ENCODE measurements at places on chromosomes 13 and 19. TPM values are rescaled to one million over a fixed set of nuclear protein-coding genes. Genes with fewer than 3 reads are reported as not detected.

GRCh38 chr19:1253514-1254080 lies 5.2 kb downstream of the MIDN start:
- H3K36me3 ChIP-seq: peaks cover 57% of the 10 kb centered on the region
- H3K27me3 ChIP-seq: no peaks in the 10 kb centered on the region
- H3K27ac ChIP-seq: peak overlapping the region; percentile 83
- DNase-seq: no peak
- peaks cover 35% of the 10 kb centered on the region for H3K4me1 ChIP-seq

DNA sequence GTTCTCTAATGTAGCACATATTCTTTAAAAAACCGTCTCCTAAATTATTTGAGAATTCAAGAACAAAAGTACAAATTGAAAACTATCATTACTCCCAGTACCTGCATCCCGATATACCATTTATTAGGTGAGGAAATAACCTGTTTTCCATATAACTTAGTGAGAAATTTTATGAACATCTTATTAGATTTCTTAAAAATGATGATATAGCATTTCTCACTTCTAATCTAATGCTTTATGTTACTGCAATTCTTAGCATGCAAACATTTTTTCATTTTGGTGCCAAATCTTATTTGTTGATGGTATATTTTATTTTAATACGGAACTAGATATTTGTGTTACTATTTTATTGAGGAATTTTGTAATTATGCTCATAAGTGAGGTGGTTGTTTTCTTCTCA lies 1321.3 kb upstream of the SLC10A2 start:
- no peaks in the 10 kb centered on the region for H3K36me3 ChIP-seq
- no peak for DNase-seq
- no peak overlapping the region for H3K4me3 ChIP-seq
- H3K27me3 ChIP-seq: no peaks in the 10 kb centered on the region
- no peaks in the 10 kb centered on the region for H3K4me1 ChIP-seq

GRCh38 chr19:10510301-10510802 lies 6.9 kb downstream of the S1PR5 start:
- H3K4me3 ChIP-seq: no peak overlapping the region
- peak; percentile 91 for DNase-seq
- no peak overlapping the region for H3K27ac ChIP-seq
- peaks cover 19% of the 10 kb centered on the region for H3K27me3 ChIP-seq

DNA sequence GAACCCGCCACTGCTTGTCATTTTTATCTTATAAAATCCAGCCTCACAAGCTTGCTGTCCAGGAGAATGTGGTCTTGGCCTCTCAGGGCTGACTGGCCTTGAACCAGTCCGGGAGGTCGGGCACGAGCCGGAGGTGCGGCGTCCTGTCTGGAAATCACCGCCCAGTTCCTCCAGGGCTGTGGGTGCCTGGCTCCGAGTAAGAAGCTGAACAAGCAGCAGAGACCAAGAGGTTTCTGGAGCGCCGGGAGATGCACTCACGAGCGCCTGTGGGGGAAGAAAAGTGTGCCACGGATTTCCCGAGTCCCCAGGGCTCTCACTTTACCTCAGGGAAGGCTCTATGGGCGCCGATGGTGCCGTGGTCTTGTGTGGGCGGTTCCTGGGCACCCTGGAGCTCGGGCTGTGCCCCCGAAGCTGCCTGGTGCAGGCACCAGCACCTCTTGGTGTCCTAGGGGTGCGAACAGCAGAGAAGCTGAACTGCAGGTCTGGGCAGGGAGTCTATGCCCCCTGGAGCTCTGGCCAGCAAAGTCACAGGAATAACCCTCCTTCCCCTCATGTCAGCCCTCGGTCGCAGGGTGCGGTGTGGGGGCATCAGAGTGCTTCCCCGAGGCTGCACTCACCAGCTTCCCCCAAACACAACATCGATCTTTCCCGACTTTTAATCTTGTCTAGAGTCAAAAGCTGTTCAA lies 50.0 kb downstream of the GAS6 start:
- H3K27ac ChIP-seq: no peak overlapping the region
- H3K27me3 ChIP-seq: no peaks in the 10 kb centered on the region
- peak overlapping the region; percentile 35 for H3K4me3 ChIP-seq
- H3K4me1 ChIP-seq: peaks cover 25% of the 10 kb centered on the region
- no peaks in the 10 kb centered on the region for H3K36me3 ChIP-seq

GRCh38 chr19:37983153-37983552 lies 76.1 kb downstream of the SIPA1L3 start:
- H3K4me1 ChIP-seq: peaks cover 14% of the 10 kb centered on the region
- H3K27ac ChIP-seq: no peak overlapping the region
- no peak for DNase-seq
- H3K27me3 ChIP-seq: no peaks in the 10 kb centered on the region
- no peaks in the 10 kb centered on the region for H3K36me3 ChIP-seq

DNA sequence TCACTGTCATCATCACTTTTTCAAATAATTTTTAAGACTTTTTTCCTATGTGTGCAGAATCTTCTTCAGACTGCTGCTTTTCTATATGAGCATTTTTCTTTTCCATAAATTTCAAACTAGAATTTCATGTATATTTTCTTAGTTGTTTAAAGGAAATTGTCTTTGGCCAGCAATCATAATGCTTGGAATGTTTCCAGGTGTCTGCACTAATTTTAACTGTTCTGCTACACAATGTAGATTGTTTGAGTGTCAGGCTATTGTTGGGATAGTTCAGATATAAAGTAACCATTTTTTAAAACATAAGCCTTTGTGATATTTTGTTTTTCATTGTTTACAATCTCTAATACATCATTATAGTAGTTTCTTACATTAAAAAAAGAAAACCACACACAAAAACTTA lies 1418.5 kb downstream of the EFNB2 start:
- no peaks in the 10 kb centered on the region for H3K36me3 ChIP-seq
- H3K27ac ChIP-seq: no peak overlapping the region
- no peak for DNase-seq
- no peaks in the 10 kb centered on the region for H3K4me1 ChIP-seq
- H3K27me3 ChIP-seq: no peaks in the 10 kb centered on the region

DNA sequence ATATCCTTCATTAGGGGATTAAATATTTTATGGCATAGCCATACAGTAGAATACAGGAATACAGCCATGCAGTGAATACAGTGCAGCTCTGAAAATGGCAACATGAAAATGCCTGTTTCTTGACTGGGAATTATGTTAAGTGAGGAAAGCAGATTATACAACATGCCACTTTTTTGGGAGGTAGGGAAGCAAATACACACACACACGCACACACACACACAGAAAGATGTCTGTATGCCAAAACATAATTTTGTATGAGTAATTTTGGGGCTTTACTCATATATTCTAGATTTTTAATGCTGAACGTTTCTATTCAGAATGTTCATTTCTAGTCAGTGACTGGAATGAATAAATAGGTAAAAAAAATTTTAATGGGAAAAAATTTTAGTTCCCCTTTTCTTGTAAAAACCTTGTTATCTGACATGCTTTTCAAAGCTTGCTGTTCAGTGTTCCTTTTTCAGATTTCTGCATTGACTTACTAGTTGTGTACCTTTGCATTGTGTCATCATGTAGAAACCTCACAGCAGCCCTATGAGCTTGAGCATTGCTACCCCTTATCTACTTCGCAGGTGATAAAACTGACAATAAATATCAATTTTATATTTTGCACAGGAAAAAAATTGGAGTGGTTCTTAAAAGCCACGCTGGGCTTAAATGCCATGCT lies 7.8 kb downstream of the GPR183 start:
- H3K27ac ChIP-seq: no peak overlapping the region
- H3K4me3 ChIP-seq: no peak overlapping the region
- no peaks in the 10 kb centered on the region for H3K27me3 ChIP-seq
- H3K4me1 ChIP-seq: peaks cover 16% of the 10 kb centered on the region

DNA sequence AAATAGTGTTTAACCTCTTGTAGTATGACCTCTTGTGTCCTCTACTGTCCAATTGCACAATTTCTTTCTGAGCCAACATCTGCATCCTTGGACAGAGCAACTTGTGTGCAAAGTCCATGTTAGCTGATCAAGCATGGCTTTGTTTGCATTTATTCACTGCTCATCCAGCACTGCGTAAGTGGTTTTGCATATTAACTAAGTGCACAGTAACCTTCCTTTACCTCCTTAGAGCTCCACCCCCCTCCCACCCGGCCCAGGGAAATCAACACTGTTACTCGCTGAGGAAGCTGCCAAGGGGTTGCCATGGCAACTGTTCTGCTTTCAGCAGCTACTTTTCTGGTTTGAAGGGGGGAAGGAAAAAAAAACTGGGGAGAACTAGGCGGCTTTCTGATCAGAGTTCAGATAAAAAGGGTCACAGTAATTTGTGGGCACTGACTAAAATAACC lies 153.5 kb upstream of the KLF12 start:
- DNase-seq: peak; percentile 46
- H3K27me3 ChIP-seq: no peaks in the 10 kb centered on the region
- H3K36me3 ChIP-seq: no peaks in the 10 kb centered on the region
- peaks cover 29% of the 10 kb centered on the region for H3K4me1 ChIP-seq
- H3K27ac ChIP-seq: peak overlapping the region; percentile 58

DNA sequence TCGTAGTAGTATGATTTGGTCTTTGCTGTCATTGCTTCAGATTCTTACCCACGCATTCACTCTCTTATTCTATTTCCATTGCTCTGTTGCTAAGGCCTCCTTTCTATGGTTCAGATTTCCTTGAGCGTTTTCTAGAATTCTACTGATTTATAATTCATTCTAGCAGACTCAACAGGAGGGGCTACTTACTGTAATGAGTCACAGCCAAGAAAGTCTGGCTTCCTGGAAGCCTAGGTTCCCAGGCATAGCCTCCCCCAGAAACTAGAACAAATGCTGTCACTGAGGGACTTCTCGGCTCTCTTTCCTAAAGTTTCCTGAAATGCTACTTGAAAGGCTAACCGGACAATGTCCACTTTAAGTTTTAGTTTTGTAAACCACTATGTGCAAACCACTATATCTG lies 47.7 kb upstream of the SPATA13 start:
- H3K4me1 ChIP-seq: no peaks in the 10 kb centered on the region
- H3K27me3 ChIP-seq: no peaks in the 10 kb centered on the region
- H3K4me3 ChIP-seq: no peak overlapping the region
- no peaks in the 10 kb centered on the region for H3K36me3 ChIP-seq
- no peak for DNase-seq

- no peaks in the 10 kb centered on the region for H3K27me3 ChIP-seq
- no peak overlapping the region for H3K4me3 ChIP-seq
- H3K36me3 ChIP-seq: no peaks in the 10 kb centered on the region
- peaks cover 8% of the 10 kb centered on the region for H3K4me1 ChIP-seq
- DNase-seq: no peak
These were observed 158.0 kb downstream of the DLEU7 start for GRCh38 chr13:50685491-50685890.

DNA sequence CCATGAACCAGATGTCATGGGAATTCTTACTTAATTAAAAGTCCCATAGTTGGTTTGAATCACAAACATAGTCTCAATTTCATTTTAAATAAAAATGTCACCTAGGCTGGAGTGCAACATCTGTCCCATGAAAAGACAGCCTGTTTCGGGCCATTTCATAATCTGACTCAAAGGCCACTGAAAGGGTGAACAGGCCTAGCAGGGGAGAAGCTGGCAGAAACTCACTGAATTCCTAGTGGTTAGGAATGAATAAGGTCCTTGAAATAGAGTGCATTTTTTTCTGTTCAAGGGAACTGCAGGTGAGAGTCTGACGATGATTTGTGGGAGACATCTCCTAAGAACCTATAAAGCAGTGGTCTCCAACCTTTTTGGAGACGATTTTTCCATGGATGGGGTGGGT lies 44.0 kb upstream of the PCCA start:
- no peak for DNase-seq
- no peaks in the 10 kb centered on the region for H3K36me3 ChIP-seq
- H3K4me1 ChIP-seq: no peaks in the 10 kb centered on the region
- H3K4me3 ChIP-seq: no peak overlapping the region

DNA sequence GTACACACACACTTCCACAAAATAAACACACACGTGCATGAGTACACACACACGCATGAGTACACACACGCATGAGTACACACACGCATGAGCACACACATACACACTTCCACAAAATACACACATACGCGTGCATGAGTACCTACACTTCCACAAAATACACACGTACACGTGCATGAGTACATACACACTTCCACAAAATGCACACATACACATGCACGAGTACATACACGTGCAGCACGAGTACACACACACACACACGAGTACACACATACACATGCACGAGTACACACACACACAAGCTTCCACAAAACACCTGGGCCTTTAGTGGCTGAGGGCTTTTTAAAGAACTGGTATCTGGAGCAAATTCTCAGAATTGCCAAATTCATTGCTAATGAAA lies 619.3 kb downstream of the GPC5 start:
- no peaks in the 10 kb centered on the region for H3K36me3 ChIP-seq
- DNase-seq: no peak
- no peaks in the 10 kb centered on the region for H3K4me1 ChIP-seq
- H3K27me3 ChIP-seq: no peaks in the 10 kb centered on the region
- H3K27ac ChIP-seq: no peak overlapping the region

GRCh38 chr19:35657904-35658700 lies 8.2 kb upstream of the UPK1A start:
- peak; percentile 32 for DNase-seq
- no peak overlapping the region for H3K27ac ChIP-seq
- no peak overlapping the region for H3K4me3 ChIP-seq
- H3K4me1 ChIP-seq: no peaks in the 10 kb centered on the region
- H3K27me3 ChIP-seq: no peaks in the 10 kb centered on the region
- peaks cover 51% of the 10 kb centered on the region for H3K36me3 ChIP-seq

- H3K27me3 ChIP-seq: no peaks in the 10 kb centered on the region
- H3K36me3 ChIP-seq: peaks cover 75% of the 10 kb centered on the region
- H3K4me3 ChIP-seq: peak overlapping the region; percentile 73
- H3K27ac ChIP-seq: peak overlapping the region; percentile 81
- peaks cover 11% of the 10 kb centered on the region for H3K4me1 ChIP-seq
- peak; percentile 97 for DNase-seq
These were observed 545 bp downstream of the RAD23A start for GRCh38 chr19:12946092-12946721.

GRCh38 chr19:48424694-48425219 lies 21.0 kb upstream of the GRWD1 start:
- peak overlapping the region; percentile 65 for H3K27ac ChIP-seq
- H3K4me1 ChIP-seq: peaks cover 7% of the 10 kb centered on the region
- peak; percentile 95 for DNase-seq
- H3K4me3 ChIP-seq: peak overlapping the region; percentile 41
- no peaks in the 10 kb centered on the region for H3K27me3 ChIP-seq
- H3K36me3 ChIP-seq: no peaks in the 10 kb centered on the region

The TEX26 gene
- total RNA-seq: not detected

The YJEFN3 gene
- 0.29 TPM for total RNA-seq

The OXGR1 gene
- total RNA-seq: not detected

The ZNF100 gene
- 1.8 TPM for total RNA-seq

The SPIB gene
- not detected for total RNA-seq

The CGB8 gene
- total RNA-seq: not detected

The ZNF610 gene
- total RNA-seq: 2.9 TPM

The ZNF320 gene
- total RNA-seq: 11.2 TPM

The CD37 gene
- not detected for total RNA-seq

The TGFBR3L gene
- not detected for total RNA-seq

The IZUMO2 gene
- total RNA-seq: not detected

The LRRC63 gene
- total RNA-seq: not detected
